ENCODE measurements at places on chromosomes 6 and 20.

DNA sequence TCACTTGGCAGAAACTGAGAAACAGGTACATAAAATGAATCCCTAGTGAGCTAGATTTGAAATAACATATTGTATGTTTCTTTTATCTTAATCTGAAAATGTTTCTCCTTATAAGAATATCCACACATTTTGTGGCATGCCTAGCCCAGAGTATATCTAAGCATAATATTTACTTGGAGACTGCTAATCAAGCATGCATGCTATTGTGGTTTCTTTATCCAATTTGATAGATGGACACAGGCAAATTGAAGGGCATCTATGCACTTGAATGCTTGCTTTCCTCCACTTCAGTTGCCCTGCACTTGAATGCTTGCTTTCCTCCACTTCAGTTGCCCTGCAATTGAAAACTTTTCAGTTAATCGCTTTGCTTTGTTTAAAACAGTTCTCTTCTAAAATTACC lies 729.8 kb downstream of the TBC1D32 start:
- no peak for DNase-seq

DNA sequence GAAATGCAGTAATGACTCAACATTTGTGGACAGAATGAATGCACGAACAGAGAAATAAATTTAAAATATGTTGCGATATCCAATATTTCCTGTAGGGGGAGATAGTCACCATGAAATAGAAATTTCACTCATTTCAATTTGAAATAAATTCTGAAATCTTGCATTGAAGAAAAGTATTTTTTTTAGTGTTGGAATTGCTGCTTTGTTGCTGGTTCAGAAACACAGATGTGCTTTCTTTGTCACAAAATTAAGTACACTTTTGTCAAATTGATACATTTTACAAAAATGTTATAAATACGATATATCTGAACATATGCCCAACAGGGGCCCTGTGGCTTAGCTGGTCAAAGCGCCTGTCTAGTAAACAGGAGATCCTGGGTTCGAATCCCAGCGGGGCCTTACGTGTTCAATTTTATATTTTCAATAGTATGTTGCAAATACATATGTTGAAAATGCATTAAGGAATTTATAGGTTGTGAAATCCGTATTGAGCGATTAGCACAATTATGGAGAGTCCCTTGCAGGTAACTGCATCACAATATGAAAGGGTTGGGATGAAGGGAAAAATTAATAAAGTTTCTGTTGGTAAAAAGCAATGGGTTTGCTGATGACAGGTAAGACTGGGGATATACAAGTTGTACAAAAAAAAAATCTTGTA lies 85.4 kb upstream of the PRSS16 start:
- DNase-seq: no peak

GRCh38 chr6:137089305-137089704 lies 44.5 kb upstream of the IL20RA start:
- peak; percentile 40 for DNase-seq

GRCh38 chr20:7496394-7496991 lies 443.8 kb downstream of the HAO1 start:
- no peak for DNase-seq

DNA sequence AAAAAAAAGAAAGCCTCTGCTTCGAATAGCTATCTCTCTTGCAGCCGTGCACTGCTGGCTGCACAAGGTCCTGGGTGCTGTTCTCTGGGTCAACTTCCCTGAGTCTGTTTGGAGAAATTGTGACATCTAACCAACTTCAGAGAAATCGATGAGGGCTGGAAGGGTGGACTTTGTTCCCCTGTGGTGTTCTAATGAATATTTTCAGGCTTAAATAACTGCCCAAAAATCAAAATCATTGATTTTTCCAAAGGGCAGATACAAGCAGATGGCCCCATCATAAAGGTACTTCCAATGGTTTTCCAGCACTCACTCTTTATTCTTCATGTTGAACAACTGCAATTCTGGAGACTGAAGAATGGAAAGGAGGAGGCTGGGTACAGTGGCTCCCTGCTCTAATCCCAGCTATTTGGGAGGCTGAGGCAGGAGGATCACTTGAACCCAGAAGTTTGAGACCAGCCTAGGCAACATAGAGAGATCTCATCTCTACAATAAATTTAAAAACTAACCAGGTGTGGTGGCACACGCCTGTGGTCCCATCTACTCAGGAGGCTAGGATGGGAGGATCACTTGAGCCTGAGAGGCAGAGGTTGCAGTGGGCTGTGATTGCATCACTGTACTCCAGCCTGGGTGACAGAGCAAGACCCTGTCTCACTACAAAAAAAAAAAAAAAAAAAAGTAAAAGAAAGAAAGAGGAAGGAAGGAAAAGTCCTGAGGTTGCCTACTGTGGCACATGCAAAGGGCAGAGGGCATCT lies 59.1 kb downstream of the FOXA2 start:
- DNase-seq: no peak

DNA sequence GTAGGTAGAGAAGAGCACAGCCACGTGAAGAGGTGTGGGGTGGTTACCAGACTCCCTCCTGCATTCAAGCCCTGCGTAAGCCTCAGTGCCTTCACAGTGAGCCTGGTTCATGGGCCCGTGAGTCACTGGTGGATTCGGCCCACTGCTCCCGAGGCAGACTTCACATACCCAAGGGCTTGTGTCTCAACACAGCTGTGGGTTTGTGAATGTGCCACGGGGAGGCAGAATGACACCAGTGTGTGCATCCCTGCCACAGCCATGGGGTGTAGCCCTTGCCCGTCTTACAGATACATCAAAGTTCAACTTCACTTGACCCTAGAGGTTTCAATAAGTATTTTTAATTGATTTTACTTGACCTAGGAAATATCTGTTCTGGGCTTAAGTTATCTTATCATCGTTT lies 108.5 kb downstream of the MAP3K4 start:
- no peak for DNase-seq

GRCh38 chr6:159819932-159820640 lies 20.0 kb downstream of the PNLDC1 start:
- no peak for DNase-seq

DNA sequence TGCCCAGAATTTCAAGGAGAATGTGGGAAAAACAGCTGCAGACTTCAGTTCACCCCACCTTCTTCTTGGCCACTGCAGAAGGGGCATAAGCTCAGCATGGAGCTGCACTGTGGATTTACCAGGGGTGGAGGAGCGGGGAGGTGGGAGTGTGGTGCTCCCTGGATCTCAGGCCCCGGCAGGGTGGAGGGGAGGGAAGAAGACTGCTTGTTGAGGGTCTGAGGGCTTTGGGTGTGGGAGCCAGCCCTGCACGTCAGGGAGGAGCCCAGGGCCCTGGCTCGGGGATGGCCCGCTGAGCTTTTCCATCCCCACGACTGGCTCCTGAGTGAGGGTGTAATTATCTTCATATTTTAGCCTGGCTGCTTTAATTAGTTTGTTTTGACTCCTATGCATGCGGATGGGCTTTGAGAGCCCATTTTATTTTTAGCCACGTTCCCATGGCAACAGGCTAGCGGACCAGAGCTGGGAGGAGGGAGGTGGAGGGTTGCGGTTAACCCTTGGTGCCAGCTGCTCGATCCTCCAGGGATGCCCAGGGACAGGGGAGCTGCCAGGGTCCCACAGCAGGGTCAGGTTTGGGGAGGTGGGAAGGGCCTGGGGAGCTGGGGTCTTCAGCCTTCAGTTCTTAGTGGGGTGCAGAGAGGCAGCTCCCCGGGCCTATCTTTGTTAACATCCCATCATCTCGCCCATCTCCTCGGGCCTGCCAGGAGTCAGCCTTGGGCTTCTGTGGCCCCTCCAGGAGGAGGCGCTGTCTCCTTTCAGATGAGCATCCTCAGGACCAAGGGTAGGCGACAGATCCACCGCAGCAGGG lies 68.2 kb downstream of the RAB44 start:
- peak; percentile 30 for DNase-seq

DNA sequence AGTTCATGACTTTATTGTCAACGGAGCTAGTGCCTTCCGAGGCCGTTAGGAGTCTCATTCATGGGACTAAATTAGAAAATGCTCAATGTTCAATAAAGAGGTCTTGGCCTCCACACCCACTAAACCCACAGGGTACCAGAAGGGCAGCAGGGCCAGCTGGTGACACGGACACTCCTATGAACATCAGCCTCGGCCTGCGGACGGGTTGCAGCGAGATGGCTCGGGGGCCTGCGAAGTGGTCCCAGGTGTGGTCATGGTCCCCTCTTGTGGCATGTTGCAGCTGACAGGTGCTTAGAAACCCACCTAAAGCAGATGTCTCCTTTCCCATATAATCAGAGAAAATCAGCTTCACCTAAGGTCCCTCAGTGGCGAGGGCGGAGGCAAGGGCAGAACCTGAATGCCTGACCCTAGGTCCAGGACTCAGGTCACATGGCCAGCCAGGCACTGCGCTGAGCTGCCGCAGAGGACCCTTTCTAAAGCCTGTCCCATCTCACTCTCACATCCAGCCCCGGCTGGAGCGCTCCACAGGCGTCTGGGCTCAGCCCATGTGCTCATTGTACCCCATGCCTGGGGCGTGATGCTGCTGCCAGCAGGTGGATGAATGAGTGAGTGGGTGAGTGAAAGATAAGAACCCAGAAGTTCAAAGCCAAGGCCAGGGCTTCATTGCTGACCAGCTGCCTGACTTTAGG lies 35.8 kb downstream of the NFATC2 start:
- no peak for DNase-seq

DNA sequence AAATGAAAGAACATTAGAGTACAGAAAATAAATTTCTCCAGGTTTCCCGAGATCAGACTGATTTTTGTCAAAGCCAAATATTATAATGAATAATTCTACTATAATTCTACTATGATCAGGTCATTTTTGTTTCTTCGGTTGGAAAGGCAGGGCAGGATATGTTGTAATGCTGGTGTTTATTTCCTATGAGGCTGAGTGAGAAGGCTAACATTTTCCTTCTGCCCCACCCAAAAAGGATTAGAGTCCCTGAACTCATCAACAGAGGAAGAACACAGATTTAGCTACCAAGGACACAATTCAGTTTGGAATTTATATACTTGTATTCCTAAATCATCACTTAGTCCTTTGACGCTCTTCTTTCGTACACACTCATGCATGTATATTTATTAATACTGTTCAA lies 318.9 kb downstream of the SYNE1 start:
- DNase-seq: no peak

- DNase-seq: no peak
Measured at GRCh38 chr6:154430481-154430919, 73.9 kb upstream of the IPCEF1 start.

DNA sequence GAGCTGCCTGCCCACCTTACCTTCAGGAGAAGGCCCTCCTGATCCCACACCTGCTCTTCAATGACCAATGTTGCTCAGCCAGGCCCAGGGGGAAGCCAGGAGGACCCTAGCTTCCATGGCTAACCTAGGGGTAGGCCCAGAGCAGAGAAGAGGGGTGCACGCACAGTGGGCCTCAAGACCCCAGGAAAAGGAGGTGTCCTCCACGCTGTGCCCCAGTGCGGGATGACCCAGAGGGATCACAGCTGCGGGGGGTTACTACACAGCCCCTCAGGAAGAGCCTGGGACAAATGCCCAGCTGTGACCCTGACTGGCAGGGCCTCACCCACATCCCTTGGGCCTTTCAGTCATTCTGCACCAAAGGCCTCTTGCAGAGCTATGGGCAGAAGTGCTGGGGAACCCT lies 31.6 kb upstream of the APMAP start:
- no peak for DNase-seq

DNA sequence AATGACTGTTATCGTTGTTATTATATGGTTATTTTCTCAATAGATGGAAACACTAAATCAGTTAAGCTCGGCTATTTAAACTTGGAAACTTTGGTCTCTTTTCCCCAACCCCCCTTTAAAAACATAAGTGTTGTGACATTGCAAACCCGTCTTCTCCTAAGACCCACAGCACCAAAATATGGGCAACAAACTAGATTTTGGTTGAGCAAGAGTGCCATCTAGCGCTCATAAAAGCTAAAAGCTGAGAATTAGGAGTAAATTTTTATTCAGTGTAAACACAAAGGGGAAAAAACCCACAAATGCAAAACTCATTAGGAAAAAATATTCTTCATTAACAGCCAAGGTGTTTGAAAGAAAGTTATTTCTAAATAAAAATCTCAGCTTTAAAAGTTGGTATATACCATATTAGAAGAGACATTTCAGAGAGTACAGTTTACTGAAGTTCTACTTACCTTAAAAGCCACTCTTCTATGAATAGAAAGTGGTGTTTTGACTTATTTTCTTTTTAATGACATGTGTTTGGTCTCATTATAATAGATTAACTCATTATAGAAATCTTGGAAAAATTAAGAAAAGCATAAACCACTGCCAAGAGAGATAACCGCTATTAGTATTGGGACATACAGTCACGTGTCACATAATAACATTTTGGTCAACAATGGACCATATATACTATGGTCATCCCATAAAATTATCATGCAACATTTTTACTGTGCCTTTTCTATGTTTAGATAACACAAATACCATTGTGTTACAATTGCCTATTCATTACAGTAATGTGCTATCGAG lies 21.1 kb downstream of the SESN1 start:
- DNase-seq: peak; percentile 56

DNA sequence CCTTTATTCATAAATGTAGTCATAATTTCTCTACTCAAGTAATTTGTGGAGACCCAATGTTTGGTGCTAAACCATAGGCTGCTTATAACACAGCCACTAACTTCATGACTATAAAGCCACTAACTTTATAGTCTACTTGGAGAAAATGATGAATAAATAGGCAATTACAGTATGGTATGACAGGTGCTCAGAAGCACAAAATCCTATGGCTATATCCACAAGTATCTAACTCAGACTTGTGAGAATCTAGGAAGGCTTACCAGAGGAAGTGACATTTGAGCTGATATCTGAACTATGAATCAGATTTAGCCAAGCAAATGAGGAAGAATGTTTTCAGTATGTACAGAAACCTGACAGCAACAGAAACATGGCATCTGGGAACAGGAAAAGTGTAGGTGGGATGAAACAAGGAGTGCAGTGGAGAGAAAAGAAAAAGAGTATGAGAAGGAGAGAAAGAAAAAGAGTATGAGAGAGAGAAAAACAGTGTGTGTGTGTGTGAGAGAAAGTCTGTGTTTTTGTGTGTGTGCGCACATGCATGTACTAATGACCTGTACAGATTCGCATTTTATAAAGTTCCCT lies 59.9 kb downstream of the REV3L start:
- DNase-seq: no peak

- DNase-seq: no peak
Measured at GRCh38 chr20:25125636-25126035, 43.7 kb upstream of the VSX1 start.

GRCh38 chr6:100923481-100924165 lies 42.5 kb upstream of the ASCC3 start:
- DNase-seq: no peak

GRCh38 chr20:40282541-40282940 lies 406.5 kb downstream of the MAFB start:
- no peak for DNase-seq

GRCh38 chr6:127748290-127748689 lies 152.6 kb downstream of the THEMIS start:
- no peak for DNase-seq

All from DMS153 (cell line).